ENCODE measurements at places on chromosomes 5 and 9.

GRCh38 chr5:1063661-1064382, 48.0 kb downstream of the SLC12A7 start:
- no peak for DNase-seq

DNA sequence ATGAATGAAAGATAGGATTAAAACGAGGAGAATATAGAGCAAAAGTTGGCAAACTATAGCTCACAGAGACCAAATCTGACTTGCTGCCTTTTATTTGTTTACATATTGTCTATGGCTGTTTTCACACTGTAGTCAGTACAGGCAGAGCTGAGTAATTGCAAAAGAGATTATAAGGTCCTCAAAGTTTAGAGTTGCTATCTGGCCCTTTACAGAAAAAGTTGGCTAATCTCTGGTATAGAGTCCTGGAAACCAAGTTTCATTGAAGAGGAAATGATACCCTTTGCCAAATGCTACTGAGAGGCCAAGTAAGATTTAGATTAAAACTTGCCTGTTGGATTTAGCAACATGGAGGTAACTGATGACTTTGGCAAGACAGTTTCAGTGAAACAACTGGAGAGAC, 36.0 kb downstream of the LYRM7 start:
- no peak for DNase-seq

DNA sequence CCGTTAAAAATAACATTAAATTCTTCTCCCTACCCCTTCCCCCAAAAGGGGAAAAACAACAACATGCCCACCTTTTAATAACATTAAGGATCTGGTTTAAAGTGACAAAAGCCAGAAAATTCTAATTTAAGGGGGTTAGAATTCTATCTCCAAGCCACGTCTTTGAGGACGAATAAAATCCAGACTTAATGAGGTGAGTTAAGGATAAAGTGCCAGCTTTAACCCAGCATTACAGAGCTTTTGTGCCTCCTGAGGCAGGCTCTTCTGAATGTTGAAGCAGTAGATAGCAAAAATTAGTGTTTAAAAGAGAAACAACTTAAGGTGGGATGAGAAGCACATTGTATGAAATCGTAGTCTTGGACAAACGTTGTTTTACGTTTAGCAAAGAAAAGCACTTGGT, 329.0 kb upstream of the MPDZ start:
- DNase-seq = no peak

- DNase-seq = no peak
Observed at GRCh38 chr5:32712481-32713360, 1.6 kb downstream of the NPR3 start.

DNA sequence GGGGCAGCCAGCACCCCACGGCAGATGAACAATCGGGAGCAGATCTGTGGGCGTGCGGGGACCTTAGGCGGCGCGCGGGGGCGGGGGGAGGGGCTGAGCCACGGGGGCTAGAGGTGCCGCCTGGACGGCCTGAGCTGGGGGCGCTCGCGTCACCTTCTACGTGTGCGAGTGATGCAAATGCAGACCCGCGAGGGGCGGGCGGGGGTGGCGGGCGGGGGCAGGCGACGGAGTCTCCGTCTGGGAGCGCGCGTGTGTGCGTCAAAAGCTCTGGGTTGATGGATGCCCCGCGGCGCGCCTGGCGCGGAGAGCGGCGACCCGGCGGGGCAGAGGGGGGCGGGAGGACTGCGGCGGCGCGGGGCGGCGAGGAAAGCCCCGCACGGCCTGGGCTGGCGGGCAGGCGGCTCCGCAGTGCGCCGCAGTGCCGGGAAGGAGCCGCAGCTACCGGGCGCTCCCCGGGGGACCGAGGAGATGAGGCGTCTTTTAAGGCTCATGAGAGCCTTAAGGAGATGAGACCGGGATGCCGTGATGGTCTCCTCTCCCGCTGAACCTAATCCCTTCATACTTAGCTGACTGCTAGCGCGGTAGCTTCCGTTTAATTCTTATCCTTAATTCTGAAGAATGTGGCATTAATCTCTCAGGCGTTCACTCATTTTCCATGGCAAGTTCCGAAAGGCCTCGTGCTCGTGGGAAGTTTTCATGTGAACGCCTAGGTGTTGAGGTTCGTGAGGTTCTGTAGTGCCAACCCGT, 1.5 kb downstream of the SV2C start:
- no peak for DNase-seq

DNA sequence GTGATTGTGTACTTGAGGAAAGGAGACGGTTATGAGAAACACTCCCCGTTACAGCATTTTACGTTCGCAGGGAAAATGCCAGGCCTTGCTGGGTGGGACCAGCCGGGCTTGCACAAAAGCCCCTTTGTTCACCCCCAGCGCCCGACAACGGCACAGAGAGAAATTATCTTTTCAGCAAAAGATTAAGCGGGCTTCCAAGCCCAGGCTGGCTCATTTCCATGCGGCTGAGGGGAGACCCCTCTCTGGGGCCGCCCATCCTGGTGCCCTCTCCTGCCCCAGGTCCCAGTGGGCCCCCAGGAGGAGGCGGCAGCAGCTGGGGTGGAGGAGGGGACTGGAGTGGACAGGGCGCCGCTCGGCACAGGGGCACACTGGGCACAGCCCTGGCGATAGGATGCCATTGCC, 50.8 kb upstream of the NOTCH1 start:
- DNase-seq = no peak

DNA sequence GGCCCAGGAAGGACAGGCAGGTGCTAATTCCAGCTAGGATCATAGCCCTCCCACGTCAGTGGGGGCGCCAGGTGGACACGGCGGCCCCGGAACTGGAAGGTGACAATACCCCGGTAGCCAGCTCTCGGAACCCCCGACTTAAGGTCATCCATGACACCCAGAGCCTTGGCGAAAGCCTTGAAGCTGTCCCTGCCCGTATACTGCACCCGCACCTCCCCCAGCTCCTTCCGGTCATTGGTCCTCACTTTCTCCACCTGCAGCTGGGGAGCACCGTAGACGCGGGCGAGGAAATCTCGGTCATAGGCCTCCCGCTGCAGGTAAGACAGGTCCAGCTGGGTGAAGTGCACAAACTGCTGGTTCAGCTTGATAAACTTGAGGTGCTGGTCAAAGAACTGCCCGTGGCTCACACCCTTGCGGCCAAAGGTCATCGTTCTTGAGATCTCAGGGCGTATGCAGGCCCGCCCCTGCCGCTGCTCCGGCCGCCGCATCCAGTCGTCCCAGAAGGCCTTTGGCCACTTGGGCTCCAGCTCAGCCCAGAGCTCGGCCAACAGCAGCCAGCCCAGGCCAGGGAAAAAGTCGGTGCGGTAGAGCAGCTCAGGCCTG, 10.9 kb downstream of the MGAT1 start:
- DNase-seq = no peak

GRCh38 chr5:55638051-55638450, 74.1 kb downstream of the SLC38A9 start:
- no peak for DNase-seq

DNA sequence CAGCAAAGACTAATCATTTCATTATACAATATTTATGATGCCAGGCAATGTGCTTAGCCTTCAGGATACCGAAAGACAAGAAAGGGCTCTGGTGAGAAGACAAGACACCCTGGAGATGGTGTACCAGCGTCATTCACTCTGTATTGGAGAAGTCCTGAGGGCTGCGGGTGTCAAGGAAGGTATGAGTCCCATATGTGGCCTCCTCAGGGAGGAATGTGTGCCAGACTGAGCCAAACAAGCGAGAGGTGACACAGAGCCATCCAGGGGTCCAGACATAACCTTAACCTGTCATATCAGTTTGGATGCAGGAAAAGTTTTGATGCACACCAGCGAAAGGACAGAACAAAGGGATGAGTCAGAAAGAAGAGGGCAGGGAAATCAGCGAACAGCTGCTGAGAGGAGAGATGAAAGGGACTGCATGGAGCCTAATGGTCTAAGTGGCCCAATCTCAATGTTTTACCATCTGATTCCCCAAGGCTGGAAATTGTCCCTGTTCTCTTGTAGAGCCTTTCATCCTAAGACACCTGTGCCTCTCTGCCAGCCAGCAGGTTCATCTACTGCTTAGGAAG, 38.9 kb downstream of the ADRA1B start:
- no peak for DNase-seq

GRCh38 chr5:134449167-134449566, 37.5 kb upstream of the CDKN2AIPNL start:
- no peak for DNase-seq

GRCh38 chr5:144779368-144779767, 608.7 kb downstream of the KCTD16 start:
- DNase-seq = no peak

DNA sequence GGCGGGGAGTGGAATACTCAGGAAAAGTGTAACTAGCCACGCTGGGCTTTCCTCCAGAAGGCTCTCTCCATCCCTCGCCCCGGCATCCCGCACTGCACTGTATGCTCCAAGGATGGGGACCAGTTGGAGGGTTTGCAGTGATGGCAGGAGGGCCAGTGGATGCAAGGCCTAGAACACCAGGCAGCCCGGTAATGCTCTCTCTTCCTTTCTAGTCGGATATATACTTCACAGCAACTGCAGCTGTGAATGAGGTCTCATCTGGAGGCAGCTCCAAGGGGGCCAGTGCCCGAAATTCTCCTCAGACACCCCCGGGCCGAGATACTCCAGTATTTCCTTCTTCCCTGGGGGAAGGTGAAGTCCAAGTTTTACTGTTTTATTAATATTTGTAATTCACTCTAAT, 10.0 kb upstream of the SLC2A8 start:
- no peak for DNase-seq

DNA sequence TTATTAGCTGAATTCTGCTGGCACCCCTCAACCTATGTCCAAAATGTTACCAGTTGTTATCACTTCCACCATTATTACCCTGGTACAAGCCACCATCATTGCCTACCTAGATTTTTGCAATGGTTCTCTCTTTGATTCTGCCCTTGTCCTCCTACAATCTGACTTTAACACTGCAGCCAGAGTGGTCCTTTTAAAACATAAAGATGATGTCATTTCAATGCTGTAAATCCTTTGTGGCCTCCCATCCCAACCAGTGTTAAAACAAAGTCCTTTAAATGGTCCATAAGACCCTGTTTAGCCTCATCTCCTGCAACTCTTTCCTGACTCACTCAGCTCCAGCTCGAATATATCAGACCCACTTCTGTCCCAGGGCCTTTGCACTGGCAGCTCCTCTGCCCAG, 54.9 kb upstream of the FSTL4 start:
- DNase-seq = no peak

GRCh38 chr5:35785601-35786085, 71.0 kb upstream of the IL7R start:
- no peak for DNase-seq

GRCh38 chr9:69476016-69476415, 151.0 kb downstream of the ENTREP1 start:
- no peak for DNase-seq

DNA sequence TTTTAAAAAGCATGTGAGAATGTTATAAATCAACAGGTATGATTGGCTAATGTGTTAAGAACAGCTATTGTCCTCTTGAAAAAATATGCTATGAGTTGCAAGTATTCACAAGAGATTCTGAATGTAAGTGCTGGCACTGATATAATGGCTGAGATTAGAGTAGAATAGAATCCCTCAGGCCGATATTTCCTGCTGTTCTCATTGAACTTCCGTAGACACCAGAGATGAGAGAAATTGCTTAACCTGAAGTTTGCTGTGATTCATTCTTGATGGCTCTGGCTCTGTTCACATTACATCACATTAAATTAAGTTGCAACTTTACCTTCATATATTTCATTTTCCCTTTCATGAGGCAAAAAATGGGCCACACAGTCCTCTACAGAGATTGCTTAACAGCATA, 114.5 kb downstream of the BAAT start:
- no peak for DNase-seq

GRCh38 chr9:82997476-82998140, 65.3 kb downstream of the RASEF start:
- DNase-seq = no peak

DNA sequence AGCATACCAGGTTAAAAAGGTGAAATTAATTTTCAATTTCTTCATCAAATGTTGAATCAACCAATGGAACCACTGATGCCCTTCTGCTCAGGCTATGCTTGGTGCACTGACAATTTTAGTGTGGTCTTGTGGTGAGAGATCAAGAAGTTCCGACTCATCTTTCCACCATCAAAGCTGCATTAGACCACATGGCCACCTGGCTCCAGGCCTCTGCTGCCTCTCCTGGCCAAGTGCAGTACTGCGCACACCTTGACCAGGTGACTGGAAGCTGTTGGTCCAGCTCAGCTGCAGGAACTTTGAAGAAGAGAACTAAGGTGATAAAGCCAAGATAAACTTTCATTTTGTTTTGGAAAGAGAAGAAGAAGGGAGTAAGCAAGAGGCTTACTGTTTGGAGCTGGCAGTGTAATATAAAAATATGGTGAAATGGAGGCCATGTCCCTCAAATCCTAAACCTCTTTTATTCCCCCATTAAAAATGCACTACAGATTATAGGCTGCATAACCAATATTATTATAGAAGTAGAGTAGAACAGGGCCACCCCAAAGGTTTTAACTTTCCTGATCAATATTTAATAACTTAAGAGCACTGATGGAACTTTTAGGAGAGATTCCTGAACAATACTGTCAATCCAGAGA, 315.5 kb upstream of the C9orf72 start:
- no peak for DNase-seq

- DNase-seq = no peak
Observed at GRCh38 chr5:73188764-73189531, 16.0 kb downstream of the TMEM174 start.

GRCh38 chr9:6973762-6974161, 216.0 kb downstream of the KDM4C start:
- DNase-seq = no peak

DNA sequence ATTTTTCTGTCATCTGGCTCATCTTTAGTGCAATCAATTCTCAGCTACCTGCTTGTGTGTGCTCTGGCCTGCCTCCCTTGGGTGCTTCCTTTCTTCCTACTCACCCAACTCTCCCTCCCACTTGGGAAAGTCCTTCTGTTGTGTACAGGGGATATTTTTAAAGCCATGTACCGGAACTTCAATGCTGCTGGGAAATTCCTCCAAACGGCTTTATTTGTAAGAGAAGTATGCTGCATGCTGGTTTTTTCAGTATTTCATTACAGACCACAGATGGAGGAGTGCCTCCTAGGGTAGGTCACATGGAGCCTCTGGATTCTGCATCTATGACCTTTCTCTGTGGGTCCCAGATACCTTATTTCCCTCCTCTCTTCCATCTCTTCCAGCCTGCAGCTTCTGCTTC, 5.4 kb upstream of the HMHB1 start:
- no peak for DNase-seq

GRCh38 chr5:169602535-169602934, 19.0 kb downstream of the SPDL1 start:
- DNase-seq = no peak

DNA sequence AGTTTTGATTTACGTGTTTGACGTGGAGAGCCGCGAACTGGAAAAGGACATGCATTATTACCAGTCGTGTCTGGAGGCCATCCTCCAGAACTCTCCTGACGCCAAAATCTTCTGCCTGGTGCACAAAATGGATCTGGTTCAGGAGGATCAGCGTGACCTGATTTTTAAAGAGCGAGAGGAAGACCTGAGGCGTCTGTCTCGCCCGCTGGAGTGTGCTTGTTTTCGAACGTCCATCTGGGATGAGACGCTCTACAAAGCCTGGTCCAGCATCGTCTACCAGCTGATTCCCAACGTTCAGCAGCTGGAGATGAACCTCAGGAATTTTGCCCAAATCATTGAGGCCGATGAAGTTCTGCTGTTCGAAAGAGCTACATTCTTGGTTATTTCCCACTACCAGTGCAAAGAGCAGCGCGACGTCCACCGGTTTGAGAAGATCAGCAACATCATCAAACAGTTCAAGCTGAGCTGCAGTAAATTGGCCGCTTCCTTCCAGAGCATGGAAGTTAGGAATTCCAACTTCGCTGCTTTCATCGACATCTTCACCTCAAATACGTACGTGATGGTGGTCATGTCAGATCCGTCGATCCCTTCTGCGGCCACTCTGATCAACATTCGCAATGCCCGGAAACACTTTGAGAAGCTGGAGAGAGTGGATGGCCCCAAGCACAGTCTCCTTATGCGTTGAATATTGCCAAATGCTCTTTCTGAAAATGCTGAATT, 850 bp downstream of the RRAGA start:
- no peak for DNase-seq

All from NCI-H2081 treated with DMSO at 0.1 percent for 48 hours (cell line).